Stimulated activated CD4-positive, alpha-beta T cell treated with anti-CD3 and anti-CD28 coated beads, TNF-alpha, amount 100 ng/mL, for 4 hours (primary cell): ENCODE measurements at places on chromosomes 2 and 18.

GRCh38 chr2:197706839-197707207 is 1.7 kb downstream of the MARS2 start:
- no peak for DNase-seq

- DNase-seq, result no peak
Observed at GRCh38 chr18:70621710-70622109, 332.9 kb downstream of the SOCS6 start.

DNA sequence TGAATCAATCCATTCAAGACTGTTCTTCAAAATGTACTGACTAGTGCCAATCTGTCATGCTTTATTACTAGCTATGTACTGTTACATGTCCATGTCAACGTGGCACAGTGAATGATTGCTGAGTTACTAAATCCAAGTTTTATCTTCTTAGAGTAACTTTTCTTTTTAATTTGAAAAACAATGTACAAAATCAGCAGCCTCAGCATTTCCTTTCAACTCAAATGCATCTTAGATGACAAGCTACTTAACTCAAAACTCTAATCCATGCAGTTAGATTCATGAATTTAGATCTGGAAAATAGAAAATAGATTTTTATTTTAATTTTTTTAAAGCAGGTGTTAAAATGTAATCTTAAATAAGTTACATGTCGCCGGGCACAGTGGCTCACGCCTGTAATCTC is 174.2 kb downstream of the CAPN13 start:
- no peak for DNase-seq

GRCh38 chr2:152383702-152384101 is 48.7 kb downstream of the FMNL2 start:
- DNase-seq, result no peak

DNA sequence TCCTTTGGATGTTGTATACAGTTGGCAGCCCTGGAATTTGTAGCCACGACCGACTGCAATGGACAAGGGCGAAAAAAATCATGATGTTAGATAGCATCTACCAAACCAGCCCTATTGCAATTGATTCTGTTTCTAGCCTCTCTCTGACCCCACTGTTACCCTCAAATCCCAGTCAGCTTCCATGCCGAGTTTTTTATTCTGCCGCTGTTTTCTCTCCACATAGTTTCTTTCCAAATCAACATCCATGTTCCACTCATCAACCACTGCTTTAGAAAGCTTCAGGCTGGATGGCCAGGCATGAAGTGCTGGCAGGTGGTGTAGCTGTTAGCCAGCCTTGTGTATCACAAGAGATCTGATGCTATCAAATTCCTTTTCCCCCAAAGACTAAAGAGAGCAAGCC is 272.8 kb downstream of the FIGN start:
- no peak for DNase-seq

DNA sequence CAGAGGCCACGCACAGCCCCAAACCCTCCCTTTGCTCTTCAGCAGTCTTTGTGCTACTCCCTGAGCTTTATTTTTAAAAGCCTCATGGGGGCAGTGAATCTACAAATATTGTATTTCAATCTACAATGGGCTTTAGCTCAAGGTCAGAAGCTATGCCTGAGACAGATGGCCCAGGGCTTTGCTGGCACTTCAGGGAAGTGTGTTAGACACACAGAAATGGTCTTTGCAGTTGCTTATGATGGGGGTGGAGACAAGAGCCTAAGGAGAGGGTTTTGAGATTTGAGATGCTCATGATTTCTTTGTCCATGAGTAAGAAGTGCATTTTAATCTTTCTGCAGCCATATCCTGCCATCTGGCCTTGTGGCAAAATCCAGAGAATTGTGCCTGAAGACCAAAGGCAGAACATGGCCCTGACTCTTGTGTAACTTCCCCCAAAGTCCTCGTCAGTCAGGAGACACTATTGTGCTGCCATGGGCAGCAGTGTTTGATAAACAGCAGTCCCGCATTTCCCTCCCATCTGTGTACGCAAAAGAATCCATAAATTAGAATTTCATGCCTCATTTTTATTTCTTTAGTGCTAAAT is 92.6 kb downstream of the VAPA start:
- no peak for DNase-seq

DNA sequence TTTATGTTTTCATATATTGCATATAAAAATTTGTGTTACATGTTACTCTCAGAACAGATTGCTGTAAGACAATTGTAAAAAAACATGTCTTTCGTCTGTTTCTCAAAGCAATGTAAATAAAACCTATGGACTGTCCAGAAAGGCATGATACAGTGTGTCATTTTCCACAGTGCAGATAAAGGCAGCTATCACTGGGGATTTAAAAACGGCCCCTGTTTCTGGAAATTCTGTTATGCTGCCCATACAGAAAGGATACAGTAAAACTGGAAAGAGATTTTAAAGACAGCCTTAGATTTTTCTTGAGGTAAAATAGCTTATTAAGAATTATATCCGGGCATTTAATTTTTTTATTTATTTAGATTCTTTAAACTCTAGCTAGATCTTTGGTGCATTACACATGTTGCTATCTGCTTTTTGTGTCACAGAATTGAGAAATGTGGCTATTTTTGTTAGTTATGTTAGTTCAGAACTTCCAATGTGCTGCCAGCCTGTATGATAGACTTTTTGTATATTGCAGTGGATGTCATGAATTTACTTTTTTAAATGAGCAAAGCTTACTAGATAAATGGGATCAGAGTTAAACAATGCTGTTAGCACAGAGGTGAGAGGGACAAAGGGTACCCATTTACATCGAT is 859 bp upstream of the INO80D start:
- no peak for DNase-seq

- DNase-seq, result no peak
Observed at GRCh38 chr2:47379384-47379783, 23.6 kb upstream of the MSH2 start.

GRCh38 chr2:217842017-217842416 is 160.8 kb downstream of the TNS1 start:
- no peak for DNase-seq

DNA sequence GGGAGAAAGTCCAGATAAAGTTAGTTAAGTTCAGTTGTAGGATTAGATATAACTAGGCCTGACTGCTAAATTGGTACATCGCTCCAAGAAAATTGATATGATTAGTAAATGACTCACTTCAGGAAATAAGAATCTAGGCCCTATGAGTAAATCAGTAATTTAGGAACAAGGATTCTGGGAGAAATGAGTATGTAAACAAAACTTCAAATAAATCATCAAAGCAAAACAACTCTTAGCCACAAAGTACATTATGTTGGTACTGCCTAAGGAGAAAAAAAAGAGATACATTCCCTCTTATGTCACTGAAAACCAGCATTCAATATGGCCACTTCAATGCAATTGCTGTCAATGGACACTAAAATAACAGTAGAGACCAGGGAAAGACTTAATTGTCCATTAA is 529.1 kb downstream of the ZNF804A start:
- DNase-seq, result no peak

DNA sequence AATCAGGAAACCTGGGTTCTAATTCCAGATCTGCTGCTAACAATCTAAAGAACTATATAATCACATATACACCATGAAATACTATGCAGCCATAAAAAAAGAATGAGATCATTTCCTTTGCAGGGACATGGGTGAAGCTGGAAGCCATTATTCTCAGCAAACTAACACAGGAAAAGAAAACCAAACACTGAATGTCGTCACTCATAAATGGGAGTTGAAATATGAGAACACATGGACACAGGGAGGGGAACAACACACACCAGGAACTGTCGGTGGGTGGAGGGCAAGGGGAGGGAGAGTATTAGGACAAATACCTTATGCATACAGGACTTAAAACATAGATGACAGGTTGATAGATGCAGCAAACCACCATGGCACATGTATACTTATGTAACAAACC is 33.2 kb downstream of the CDH2 start:
- no peak for DNase-seq

DNA sequence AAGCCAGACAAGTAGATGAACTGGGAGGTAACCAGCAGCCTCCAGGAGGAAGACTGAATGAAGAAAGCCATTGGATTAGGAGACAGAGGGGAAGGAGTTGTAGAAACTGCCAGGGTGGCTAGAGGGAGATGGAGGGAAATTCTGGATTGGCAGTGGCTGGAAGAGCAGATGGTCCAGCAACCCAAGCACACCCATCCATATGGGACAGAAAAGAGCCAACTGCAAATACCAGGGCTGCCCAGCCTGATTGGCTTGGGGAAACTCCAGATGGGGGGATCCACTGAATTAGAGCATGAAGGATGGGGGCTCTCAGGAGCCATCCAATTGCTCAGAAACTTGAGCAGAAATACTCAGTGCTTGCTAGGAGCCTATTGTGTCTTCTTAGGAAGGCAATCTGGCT is 173.5 kb upstream of the EPB41L3 start:
- DNase-seq, result no peak

DNA sequence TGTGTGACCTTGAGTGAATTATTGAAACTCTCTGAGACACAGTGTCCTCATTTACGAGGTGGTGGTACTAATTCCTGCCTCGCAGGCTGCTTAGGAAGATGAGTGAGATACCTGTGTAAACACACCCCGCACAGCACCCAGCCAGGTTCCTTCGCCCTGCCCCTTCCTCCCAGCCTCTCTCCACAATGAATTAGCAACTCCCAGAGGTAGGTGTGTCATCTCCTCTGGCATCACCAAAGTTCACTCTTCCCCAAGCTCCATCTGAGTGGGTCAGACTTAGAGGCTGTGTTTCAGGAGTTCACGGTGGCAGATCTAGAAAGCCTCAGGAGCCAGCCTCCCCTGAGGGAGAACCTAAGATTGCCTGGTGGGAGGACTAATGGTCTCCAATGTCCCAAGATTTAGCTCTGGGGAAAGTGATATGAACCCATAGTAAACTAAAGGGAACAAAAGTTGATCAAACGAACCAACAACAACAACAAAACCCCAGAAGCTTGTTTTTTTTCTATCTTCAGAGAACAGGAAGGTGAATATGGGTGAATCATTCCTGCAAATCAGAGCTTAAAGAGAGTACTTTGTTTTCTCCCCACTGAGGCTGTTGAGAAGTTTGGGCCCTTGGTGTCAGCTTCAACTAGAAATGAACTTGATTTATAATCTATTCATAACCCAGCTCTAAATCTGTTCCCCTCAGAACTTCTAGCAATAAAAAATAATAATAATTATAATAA is 44.4 kb upstream of the NRP2 start:
- DNase-seq, result no peak

- no peak for DNase-seq
Observed at GRCh38 chr2:159185401-159186130, 100.9 kb downstream of the WDSUB1 start.

DNA sequence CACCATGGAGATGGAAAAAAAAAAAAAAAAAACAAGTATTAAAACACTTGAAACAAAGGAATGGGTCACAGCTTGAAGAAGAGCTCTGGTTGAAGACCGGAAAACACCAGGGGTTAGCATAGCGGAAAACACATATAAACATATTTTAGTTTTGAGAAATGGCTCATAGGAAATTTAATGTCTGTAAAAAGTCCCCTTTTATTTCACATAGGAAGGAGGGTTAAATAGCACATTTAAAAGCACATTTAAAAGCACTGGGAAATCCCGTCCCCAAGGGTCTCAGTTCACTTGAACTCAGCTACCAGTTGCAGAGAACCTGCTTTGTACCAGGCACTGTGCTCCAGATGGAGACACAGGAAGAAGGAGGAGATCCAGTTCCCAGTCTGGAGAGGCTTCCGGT is 65.5 kb downstream of the KCNE4 start:
- no peak for DNase-seq

GRCh38 chr2:220104871-220105351 is 477.5 kb downstream of the SLC4A3 start:
- no peak for DNase-seq

DNA sequence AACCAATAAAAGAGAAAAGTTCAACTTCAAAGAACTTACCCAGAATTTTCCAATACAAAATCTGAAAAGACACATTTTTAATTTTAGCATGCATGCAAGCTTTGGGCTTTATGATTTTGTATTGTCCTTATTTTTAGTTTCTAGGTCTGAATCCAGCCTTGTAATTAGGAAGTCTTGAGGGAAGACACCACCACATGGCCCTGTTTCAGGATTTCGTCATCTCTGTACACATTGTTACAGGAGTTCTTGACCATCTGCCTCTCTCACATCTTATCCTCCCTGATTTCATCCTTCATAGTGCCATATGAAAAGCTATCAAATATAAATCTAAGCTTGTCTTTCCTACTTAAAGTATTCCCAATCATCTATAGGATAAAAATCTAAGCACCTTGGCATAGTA is 176.1 kb downstream of the TXNL1 start:
- DNase-seq, result no peak

DNA sequence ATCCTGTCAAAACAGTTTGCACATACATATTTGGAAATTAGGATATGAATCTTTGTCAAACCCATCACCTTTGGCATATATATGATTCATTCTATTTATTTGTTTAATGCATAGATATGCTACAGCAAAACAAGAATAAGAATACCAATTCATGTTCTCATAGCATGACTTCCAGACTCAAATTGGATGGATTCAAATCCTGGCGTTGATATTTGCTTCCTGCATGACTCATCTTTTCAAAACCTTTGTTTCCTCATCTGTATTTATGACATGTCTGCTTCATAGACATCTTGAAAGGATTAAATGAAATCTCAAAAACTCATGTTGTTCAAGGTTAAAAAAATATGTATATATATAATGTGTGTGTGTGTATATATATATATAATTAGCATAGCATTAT is 261.3 kb downstream of the MBD5 start:
- DNase-seq, result no peak

- DNase-seq, result no peak
Observed at GRCh38 chr2:43438858-43439655, 156.8 kb downstream of the THADA start.

DNA sequence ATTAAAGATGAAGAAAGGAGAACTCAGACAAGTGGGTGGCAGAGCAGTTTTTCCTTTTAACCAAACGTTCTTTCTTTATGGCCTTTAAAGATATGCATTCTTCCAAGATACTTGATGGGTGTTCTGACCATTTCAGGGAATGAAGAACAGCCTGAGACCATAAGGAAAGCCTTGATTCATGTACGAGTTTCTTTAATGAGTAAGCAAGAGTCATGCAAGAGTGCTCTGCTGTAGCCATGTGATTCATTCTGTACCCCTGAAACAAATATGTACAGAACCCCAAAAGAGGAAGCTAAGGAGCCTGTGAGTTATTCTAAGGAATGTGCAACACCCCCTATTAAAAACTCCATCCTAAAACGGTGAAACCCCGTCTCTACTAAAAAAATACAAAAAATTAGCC is 372.8 kb downstream of the MTX2 start:
- no peak for DNase-seq

DNA sequence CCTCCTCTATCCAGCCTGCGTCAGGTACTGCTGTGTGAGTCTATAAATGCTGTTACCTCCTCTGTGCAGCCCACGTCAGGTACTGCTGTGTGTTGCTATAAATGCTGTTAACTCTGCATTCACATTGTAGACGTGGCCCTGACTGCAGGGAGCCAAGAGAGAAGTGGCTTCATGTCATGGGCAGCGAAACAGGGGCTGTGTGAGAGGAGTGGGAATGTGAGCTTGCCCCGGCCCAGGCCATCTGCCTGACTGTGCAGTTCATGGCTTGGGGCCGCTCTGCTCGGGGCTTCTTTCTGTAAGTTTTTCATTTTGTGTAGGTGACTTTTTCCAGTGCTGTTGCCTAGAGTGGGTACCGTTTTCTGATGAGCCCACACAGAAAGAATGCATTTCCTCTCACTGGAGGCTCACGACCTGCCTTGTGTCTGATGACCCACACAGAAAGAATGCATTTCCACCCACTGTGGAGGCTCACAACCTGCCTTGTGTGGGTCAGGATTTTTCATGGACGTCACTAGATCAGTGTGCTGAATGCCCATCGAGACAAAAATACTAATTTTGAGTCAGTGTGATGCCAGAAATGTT is 104.5 kb downstream of the SNTG2 start:
- DNase-seq, result no peak
